ENCODE measurements at places on chromosomes 2 and 18.

DNA sequence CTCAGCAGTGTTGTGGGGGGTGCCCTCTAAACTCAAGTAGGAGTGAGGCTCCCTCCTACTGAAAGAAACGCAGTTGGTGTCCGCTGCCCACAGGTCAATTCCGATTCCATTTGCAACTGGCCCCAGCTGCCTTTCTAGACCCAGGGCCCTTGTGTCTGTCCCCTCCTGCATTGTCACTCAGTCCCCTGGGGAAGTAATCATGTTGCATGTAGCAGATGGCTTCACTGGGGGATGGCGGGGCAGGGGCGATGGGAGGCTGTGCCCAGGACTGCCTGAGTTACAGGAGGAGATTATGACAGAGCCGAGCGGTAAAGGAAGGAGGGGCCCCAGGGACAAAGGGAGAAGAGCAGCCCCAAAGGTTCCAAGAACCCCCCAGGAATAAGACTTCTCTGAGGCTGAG, 62.5 kb upstream of the SH3RF3 start:
- no peak for DNase-seq

DNA sequence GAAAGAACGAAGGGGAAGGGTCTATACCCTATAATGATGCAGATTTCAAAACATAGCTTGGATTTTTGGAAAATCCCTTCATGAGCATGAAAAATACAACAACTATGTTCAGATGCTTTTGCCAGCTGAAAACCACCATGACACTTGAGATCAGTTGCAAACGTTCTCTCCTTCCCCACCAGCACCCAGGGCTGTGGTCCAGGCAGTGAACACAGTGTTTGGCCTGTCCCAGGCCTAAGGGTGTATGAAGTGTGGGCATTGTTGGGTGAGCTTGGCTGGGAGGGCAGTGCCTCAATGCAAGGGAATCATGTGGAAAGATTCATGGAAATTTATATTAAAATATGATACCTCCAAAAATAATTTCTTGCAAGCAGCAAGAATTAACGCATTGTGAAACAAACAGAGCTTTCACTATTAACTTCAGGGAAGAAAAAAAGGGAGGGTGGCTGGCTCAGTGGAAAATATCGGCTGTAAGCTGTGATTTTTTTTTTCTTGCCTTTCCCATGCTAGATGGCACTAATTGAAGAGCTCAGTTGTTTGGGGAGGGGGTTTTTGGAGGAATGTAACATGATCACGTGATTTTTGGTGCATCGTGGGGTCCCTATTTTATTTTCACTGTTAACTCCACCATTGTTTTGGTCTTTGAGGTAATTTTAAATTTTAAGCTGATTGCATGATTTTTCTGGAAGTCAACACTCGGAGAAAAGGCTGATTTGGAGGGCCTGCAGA, 52.0 kb downstream of the CDC42EP3 start:
- DNase-seq: no peak

DNA sequence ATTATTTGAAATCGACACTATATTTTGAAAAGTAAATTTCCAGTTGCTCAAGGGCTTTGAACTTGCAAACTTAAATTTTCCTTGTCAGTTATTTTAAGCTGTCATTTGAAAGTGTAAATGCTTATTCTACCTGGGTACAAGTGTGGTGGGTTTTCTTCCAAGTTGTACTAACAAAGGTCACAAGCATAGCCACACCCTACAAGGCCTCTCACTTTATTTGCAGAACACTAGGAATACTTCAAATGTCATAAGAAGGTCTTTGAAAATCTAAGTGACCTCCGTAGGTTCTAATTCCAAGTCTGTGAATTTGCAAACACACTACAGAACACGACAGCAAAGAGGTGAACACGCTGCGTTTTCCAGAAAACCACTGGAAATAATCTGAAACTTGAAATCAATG, 9.3 kb upstream of the RMDN2 start:
- DNase-seq: no peak

DNA sequence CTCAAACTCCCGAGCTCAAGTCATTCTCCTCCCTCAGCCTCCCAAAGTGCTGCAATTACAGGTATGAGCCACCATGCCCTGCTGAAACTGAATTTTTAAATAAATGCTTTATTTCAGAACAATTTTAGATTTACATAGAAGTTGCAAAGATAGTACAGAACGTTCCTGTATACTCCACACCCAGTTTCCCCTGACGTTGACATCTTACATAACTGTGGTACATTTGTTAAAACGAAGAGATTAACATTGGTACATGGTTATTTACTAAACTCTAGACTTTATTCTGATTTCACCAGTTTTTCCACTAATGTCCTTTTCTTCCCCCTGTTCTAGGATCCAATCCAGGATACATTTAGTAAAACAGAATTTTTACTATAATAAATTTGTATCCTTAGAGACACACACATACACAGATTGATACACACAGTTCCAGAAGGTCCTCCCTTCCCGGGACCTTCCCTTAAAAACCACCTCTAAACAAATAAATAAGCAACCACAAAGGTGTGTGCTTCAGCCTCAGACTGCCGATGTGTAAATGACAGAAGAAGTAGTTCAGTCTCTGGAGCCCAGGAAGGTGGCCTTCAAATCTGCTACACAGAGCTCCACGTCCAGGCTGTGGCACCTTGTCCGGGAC, 6.9 kb downstream of the NEU2 start:
- no peak for DNase-seq

GRCh38 chr2:59288771-59289170, 1047.6 kb upstream of the FANCL start:
- DNase-seq: no peak

DNA sequence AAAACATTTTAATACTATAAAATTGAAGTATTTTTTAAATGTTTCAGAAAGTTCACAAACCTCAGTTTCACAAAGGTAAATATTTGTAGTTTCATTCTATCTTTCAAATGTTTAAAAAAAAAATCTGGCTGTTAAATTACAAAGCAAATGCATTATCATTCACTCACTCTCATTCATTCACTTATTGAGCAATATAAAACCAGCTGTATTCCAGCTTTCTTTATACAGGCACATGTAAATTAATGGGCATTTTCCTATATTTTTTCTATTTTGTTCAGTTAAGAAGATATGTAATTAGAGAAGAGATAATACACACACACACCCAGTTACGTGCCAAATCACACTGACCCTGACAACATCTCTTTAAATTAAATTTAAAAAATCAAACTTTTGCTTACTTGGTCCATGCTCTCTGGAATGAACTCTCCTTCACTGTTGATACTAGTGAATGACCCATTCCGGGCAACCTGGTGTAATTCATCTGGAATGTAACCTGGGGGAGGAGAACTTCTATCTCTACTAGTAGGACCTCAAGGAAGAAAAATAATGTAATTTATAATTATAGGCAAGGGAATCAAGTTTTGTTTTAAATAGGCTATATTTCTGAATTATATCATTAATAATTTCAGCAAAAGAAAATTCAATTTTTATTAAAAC, 32.5 kb upstream of the ERCC3 start:
- no peak for DNase-seq

GRCh38 chr2:201926067-201926466, 107.6 kb upstream of the FZD7 start:
- DNase-seq: no peak

DNA sequence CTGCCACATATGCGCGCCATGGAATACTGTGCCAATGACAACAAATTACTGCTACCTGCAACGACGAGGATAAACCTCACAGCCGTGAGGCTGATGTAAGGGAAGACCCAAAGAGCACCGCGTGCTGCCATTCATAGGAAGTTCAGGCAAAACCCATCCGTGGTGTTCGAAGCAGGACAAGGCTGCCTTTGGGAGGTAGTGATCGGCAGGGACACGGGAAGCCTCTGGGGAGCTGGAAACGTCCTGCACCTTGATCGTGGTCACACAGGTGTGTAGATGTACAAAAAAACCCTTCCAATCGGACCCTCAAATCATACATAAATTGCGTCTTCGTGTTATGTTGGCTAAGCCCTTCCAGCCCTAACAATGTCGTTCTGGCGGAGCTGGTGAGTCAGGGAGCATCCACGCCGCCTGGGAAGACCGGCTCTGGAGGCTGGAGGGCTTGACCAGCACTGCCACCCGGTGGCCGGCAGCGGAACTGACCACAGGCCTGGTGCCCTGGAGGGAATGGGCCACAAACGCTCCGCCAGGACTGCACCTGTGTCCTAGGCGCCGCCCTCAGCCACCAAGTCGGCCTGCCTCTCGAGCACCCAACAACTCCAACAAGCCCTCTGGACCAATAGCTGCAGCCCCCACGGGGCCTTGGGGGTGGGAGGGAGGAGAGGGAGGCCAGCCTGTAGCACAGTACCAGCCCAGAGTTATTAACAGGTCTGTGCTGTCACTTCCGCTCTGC, 4.1 kb upstream of the NEURL3 start:
- peak; percentile 27 for DNase-seq

DNA sequence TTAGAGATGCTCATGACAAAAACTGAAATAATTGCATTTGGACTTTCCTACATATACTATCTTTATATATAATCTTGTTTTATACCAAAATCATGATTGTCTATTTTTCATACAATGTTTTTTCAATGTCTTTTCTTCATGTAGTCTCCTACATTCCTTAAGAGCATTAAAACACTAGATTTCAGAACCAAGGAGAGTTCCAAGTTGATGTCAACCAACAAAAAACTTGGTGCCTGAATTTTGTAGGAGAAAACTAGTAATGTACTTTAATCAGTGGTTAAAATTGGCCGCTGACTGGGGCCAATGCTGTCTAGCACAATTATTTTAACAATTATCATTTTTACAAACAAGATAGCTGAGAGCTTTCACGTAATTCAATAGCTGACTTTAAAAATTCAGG, 678.8 kb downstream of the DCC start:
- DNase-seq: no peak

DNA sequence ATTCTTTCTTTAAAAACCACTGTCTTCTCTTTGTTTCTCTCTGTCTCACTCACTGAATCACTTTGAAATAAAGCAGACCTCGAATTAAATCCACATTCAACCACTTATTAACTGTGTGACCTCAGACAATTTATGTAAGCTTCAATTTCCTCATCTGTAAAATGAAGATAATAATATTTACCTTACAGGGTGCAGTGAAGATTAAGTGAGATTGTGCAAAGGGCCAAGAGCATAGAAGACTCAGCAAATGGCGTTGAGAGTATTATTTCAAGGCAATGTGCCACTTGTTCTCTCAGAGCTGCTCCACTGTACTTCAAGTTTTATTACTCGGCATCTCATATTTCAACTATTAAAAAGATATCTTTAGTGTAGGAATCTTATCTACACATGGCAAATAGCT, 454.2 kb upstream of the HNRNPA3 start:
- DNase-seq: no peak

Data from T-helper 9 cell (primary cell).